ENCODE measurements at places on chromosomes 1 and 21.
A peak's percentile ranks its signal among the peaks of the same experiment; 100 is the strongest.

- DNase-seq: no peak
These were observed 15.8 kb upstream of the CCDC190 start for GRCh38 chr1:162876751-162877150.

DNA sequence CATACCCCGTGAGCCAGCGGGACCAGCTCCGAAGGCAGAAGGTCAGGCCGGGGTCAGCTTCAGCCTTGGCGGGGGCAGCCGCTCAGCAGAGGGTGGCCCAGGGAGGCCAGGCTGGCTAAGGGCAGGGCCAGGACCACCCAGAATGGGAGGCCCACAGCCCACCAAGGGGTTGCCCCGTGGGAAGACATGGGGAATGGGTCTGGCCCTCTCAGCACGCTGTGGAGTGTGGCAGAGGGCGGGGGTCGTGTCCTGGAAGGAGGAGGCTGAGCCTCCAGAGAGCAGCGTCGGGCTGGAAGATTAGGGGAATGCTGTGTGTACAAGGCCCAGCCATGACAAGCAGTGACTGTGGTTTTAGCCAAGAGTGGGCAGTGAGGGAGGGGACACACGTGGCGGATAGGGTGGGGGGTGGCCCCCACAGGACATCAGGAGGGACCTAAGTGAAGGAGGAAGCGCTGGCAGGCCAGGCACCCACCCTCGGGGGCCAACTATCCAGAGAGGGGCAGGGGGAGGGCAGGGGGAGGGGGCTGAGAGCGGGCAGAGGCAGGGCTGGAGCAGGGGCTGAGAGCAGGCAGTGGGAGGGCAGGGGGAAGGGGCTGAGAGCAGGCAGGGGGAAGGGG lies 43.9 kb upstream of the POFUT2 start:
- peak; percentile 29 for DNase-seq

- no peak for DNase-seq
These were observed 26.4 kb downstream of the PIK3C2B start for GRCh38 chr1:204468206-204468605.

- DNase-seq: no peak
These were observed 103.2 kb downstream of the HLCS start for GRCh38 chr21:36863260-36863659.

DNA sequence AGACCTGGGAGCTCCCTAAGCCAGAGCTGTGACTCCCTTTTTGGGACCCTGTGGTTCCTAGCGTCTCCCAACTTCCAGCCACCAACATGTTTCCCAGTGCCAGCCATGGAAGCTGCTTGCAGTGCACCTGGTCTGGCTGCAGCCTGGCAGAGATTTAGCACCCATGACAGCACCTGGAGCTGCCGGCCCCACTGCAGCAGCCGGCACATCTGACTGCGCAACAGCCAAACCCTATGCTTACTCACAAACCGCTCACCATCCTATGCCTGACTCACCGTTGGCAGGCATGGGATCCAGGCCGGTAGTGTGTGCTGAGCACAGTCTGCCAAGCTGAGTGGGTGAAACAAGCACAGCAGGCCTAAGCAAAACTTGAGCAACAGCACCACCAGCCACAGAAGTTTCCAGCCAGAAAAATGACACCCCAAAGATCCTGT lies 435.9 kb upstream of the PRMT6 start:
- DNase-seq: no peak
